ENCODE measurements at places on chromosomes 2 and 18.

- DNase-seq = peak; percentile 31
Measured at GRCh38 chr2:1659951-1660565, 84.3 kb downstream of the PXDN start.

GRCh38 chr2:16128746-16129610 is 188.6 kb downstream of the MYCN start:
- peak; percentile 17 for DNase-seq

- no peak for DNase-seq
Measured at GRCh38 chr2:235594041-235594440, 100.2 kb downstream of the AGAP1 start.

DNA sequence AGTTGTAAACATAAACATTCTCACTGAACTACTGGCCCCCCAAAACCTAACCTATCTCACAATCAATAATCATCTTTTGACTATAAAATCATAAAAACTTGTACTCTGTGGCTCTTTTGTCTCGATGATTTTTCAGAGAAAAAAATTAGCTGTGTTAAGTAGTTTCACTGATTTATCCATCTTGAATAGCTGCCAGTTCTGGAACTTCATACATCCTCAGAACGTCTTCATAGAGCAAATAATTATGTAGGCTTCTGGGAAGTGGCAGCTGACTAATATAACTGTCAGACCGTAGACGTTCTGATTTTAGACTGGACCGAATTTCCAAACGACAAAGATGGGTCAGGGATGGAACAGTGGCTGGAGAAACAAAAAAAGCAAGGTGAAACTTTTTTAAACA is 97.3 kb upstream of the CHAC2 start:
- no peak for DNase-seq

GRCh38 chr2:139946690-139947089 is 1166.5 kb upstream of the NXPH2 start:
- DNase-seq = peak; percentile 66

GRCh38 chr2:166419616-166419934 is 43.8 kb upstream of the SCN9A start:
- DNase-seq = no peak

DNA sequence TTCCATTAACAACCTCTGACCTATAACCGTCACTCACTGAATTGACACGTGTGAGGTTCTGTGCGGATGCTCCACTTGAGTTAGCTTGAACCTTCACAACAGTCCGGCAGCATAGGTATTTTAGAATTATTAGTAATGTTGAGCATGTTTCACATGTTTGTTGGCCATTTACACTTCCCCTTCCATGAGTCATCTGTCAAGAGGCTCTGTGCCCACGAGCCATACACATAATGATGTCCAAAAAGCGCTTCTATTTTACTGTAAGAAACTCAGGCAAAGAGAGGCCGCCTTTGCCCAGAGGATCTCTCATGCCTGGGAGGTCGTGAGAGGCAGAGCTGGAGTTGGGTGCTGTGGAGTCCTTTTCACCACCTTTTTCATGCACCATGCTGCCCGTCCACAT is 28.9 kb upstream of the TMEM214 start:
- DNase-seq = no peak

GRCh38 chr2:16161768-16162490 is 221.6 kb downstream of the MYCN start:
- peak; percentile 17 for DNase-seq

Data from endodermal cell (in vitro differentiated cells).